ENCODE measurements at places on chromosomes 5 and 9.

DNA sequence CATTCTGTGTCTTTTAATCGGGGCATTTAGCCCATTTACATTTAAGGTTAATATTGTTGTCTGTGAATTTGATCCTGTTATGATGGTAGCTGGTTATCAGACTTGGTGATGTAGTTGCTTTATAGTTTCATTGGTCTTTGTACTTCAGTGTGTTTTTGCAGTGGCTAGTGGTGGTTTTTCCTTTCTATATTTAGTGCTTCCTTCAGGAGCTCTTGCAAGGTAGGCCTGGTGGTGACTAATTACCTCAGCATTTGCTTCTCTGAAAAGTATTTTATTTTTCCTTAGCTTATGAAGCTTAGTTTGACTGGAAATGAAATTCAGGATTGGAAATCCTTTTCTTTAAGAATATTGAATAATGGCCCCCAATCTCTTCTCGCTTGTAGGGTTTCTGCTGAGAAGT is 156.9 kb downstream of the CNTLN start:
- DNase-seq = no peak

DNA sequence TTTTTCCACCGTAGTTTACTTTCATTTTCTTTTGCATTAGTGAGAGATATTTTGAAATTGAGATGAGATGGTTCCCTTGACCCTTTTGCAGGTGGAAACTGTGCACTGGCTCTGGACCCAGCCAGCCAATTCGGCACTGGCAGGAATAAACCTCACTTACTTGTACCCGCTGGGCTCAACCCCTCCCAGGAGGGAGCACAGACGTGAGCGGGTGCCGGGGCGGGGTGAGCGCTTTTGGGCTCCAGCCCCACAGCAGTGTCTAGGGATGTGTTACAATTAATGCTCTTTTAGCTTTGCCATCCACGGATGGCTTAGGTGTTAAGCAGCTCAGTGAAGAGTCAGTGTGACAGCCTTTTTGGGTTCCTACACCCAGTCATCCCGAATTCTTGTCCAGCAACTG is 766.1 kb upstream of the CHD1 start:
- DNase-seq = no peak

- DNase-seq = peak; percentile 15
Observed at GRCh38 chr9:137077010-137077747, at the start of gene UAP1L1. UAP1L1 (plus strand) TSS chr9:137077517; CDS start chr9:137077533, 16 bp downstream.

DNA sequence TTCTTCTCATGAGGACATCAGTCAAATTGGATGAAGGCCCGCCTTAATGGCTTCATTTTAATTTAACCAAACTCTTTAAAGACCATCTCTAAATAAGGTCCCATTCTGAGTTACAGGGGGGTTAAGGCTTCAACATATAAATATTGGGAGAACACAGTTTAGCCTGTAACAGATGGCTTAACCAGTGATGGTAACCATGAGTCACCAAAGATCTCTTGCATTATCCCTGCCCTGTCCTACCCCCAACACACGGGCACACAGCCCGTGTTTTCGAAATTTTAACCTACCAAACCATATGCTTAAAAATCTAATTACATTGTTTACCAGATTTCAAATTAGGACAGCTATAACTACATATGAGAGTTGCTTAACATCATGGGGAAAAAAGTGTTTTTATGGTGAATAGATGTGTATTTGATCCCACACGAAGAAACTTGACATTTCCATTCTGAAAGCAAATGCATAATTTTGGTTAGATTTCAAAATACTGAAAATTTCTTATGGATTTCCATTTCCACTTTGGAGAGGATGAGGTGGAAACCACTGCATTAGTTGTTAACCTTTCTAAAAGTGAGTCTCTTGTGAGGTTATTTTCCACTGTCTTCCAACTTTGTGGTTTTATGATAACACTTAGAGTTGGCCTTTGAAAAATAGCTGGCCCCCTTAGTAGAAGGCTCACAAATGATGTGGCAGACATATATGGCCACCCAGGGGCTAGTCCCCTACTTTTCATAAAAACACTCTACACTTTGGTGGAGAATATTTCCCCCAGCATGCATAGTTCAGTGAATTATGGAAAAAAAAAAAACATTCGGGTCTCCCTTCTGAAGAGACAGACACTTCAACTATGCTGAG is 849.3 kb downstream of the TLE1 start:
- no peak for DNase-seq

DNA sequence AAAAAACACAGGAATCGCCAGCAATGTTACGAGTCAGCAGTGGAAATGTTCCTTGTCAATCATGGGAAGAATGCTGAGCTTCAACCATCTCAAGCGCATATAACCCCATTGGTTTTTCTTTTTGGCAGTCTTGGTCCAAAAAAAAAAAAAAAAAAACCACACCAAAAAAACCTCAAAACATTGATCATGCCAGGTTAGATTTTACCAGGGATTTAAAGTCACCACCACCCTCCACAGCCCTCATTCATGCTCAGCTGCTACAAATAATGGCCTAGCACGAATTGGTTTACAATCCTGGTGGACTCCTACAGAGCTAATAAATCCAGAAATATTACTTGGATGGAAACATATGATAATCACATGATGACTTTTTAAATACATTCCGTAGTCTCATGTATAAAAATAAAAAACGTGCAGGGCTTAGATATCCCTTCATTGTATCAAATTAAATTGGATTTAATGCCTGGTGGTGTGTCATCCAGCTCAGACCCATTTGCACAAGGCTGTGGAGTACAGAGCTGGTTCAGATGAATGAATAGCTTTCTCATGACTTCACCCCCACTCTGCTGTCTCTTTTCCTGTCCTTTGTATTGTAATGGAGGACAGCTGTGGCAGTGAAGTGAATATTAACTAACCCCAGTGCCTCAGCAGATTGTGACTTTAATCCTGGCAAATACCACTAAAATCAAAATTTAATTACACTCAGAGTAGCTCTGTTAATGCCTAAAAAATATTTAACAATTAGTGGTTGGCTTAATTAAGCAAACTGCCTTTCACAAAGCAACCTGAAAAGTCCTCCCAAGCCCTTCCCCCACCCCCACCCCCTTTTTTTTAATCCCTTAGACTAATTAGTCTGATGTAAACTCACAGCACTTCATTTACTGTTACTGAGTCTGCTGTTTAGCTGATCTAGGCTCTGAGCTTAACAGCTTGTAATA is 626.5 kb upstream of the ZNF608 start:
- DNase-seq = no peak

- no peak for DNase-seq
Observed at GRCh38 chr5:131491749-131492148, 143.3 kb downstream of the RAPGEF6 start.

DNA sequence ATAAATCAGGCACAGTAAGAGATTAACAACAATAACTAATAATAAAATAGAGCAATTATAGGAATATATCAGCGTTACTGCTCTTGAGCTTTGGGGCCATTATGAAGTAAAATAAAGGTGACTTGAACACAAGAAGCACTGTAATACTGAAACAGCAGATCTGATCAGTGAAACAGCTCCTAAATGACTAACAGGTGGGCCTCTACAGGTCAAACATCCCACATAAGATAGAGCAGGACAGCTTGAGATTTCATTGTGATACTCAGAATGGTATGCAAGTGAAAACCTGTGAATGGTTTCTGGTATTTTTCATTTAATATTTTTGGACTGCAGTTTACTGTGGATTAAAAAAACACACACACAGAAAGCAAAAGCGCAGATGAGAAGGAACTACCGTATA is 24.0 kb upstream of the MAP3K1 start:
- DNase-seq = no peak

- DNase-seq = no peak
Observed at GRCh38 chr5:89396278-89396954, 513.4 kb upstream of the MEF2C start.

DNA sequence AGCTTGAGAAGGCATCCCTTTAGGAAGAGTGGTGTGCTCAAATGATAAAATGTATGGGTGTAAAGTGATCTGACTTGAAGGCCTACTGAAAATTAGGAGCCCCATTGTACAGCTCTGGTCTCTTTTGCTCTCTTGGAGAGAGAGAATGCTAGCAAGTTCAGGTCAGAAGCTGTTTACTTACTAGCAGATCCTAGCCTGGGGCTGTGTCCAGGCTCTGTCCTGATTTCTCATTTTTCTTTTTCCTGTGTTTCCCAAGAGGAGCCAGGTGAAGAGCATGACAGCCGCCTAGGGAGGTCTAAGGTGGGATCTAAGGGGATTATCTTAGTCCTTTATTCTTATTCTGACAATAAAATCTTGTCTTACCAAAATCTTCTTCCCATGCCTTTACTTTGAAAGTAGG is 272.8 kb downstream of the NNT start:
- DNase-seq = no peak

DNA sequence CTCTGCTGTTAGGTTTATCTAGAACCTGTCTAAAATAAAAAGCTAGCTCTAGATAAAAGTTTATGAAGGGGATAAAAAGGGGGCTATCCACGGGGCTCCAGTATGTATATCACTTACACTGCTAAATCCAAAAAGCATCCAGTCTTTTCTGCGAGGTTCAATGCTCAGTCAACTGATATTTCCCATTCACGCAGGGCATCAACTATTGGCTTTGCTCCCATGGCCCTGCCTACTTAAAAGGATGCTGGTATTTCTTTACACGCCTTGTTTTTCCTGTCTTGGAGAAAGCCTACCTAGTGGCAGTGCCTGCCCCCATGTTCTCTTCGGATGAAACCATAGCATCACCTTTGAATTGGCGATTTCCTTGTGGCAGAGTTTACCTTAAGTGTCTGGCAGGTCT is 8.1 kb downstream of the SPRY4 start:
- no peak for DNase-seq

DNA sequence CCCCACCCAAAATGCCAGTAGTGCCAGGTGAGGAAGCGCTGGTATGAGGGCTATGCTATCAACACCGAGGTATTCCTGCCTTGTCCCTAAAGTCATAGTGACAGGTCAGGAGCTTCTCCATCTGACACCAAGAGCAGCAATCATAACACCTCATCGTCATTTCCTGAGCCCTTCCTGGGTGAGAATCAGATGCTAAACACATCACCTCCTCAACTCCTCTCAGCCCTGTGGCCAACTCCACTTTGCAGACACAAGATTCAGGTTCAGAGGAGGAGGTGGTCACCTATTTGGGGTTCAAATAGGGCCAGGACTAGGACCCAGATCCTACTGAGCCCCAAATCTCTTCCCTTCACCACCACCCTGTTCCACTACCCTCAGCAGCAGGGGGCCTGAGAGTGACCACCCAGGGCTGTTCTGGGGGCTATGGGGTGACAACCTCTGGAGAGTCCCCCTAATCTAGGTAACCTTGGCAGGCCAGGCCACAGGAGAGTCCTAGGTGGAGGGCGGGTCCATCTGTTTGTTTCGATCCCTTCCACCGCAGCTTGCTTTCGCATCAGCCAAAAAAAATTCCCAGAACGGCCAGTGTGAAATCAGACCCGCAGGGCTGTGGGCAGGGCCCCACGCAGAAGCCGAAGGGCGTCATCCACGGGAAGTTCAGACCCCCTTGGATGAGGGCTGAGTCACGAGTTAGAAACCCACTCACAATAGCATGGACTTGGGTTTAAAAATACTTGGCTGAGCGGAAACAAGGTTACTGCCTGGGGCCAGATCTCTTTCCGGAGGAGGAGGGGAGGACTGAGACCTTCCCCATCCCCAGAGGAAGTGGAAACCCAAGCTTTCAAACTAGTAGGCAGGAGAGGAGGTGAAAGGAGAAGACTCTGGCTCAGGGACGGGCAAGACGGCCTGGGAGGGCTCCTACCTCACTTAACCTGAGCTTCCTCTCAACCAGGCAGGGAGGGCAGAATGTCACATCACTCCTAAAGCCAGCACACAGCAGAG is 8.7 kb downstream of the STK10 start:
- DNase-seq = no peak

DNA sequence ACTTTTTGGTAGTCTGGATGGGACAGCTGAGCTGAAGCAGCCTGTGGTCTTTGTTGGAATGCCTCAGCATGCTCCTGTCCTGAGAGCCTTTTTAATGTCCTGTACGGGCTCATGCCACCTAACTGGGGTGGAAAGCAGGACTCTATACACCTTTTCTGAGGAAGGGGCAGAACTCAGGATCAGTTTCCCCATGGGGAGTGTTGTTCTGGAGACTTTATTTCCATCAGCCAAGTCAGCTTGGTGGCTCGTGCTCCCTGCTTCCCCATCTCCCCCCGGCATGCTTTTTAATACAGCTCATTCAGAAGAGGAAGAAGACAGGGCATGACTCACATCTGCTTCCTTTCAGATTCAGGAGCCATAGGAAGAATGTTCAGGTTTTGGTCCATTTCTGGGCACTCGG is 5.1 kb upstream of the SEPTIN8 start:
- DNase-seq = no peak

GRCh38 chr5:124908581-124909451 is 162.4 kb upstream of the ZNF608 start:
- no peak for DNase-seq

GRCh38 chr5:9157020-9157419 is 388.9 kb downstream of the SEMA5A start:
- DNase-seq = no peak

- no peak for DNase-seq
Observed at GRCh38 chr9:113380869-113381378, 4.1 kb upstream of the HDHD3 start.

DNA sequence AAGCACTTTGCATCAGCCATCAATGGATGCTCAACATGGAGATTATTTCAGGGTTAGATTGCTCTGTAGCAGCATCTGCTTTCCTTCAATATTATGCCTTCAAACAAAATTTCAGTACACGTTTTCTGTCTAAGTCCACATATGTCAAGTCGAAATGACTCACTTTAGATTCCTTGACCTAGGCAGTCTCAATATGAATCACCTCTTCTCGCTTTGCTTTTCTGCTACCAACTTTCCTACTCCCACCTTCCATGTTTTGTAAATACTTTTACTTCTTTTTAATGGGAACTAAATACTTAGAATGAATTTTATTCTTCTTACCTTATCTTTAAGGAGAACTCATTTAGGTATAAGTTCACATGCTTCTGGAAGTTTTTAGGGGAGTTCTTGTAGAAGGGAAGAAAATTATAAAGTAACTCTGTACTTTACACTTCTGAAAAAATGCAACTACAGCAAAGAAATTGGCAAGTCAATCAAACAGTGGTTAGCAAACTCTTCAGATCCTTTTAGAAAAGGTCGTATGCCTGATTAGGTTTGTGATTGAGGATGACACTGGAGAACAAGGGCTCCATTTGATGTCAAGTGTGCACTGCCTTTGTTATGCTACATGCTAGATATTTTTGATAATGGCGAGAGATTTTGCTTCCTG is 478.5 kb upstream of the SMARCA2 start:
- no peak for DNase-seq

- no peak for DNase-seq
Observed at GRCh38 chr5:110807169-110807568, 68.4 kb downstream of the SLC25A46 start.

GRCh38 chr9:108755979-108756378 is 99.8 kb downstream of the ACTL7B start:
- DNase-seq = no peak

- DNase-seq = no peak
Observed at GRCh38 chr5:171863935-171864334, 78.3 kb downstream of the SMIM23 start.
